T-helper 17 cell (primary cell): ENCODE measurements at places on chromosomes 13 and 19. TPM values are rescaled to one million over a fixed set of nuclear protein-coding genes. Genes with fewer than 3 reads are reported as not detected.

GRCh38 chr13:97388373-97388772, 45.6 kb upstream of the RAP2A start:
- no peak for DNase-seq

GRCh38 chr13:32897296-32897695, 118.9 kb upstream of the KL start:
- no peak for DNase-seq

- DNase-seq, result no peak
Measured at GRCh38 chr19:30864391-30865215, 484.6 kb downstream of the TSHZ3 start.

DNA sequence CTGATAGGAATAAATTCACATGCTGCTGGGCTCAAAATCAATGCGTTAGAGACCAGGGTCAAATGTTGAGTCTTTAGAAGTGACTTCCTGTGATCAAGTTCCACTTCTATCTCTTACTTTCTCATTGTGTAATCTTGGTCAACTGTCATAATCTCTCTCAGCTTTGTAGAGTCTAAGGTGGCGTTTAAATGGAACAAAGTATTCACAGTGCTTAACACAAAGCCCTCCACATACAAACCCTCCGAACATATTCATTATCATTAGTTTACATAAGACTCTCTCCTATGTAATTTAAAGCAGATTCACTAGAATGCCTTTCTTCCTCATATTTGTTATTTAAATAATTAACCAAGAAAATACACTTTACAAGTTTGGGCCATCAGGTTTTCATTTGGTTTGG, 1044.1 kb downstream of the EFNB2 start:
- DNase-seq, result no peak

- DNase-seq, result no peak
Measured at GRCh38 chr13:42762917-42763316, 18.5 kb upstream of the FAM216B start.

GRCh38 chr13:97933776-97934175, 19.7 kb upstream of the IPO5 start:
- no peak for DNase-seq

GRCh38 chr13:110221406-110222117, 85.4 kb downstream of the COL4A1 start:
- no peak for DNase-seq

- DNase-seq, result no peak
Measured at GRCh38 chr13:80313668-80314256, 27.2 kb downstream of the SPRY2 start.

DNA sequence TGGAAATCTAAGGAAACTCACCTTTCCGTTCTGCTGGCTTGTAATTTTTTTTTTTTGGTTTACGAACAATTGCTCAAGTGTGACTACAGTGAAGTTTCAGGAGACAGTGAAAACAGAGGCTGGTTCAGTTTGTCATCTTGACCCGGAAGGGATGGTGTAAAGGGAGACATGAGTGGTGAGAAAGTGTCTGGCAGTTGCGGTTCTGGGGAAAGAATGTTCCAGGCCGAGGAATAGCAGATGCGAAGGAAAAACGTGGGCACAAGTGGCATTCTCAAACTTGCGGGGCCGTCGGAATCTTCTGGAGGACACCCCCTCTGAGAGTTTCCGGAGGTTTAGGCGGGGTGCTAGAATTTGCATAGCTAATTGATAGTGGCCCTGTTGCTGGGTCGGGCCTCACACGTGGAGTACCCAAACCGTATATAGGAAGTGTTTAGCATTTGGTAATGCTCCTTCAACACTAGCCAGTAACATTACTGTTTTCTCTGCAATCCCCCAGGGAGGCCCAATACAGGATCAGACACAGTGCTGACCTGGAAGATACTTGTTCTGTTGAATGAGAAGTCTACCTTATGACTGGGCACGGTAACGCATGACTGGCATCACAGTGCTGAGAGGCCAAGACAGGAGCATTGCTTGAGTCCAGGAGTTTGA, 2.8 kb upstream of the TNFSF9 start:
- no peak for DNase-seq

DNA sequence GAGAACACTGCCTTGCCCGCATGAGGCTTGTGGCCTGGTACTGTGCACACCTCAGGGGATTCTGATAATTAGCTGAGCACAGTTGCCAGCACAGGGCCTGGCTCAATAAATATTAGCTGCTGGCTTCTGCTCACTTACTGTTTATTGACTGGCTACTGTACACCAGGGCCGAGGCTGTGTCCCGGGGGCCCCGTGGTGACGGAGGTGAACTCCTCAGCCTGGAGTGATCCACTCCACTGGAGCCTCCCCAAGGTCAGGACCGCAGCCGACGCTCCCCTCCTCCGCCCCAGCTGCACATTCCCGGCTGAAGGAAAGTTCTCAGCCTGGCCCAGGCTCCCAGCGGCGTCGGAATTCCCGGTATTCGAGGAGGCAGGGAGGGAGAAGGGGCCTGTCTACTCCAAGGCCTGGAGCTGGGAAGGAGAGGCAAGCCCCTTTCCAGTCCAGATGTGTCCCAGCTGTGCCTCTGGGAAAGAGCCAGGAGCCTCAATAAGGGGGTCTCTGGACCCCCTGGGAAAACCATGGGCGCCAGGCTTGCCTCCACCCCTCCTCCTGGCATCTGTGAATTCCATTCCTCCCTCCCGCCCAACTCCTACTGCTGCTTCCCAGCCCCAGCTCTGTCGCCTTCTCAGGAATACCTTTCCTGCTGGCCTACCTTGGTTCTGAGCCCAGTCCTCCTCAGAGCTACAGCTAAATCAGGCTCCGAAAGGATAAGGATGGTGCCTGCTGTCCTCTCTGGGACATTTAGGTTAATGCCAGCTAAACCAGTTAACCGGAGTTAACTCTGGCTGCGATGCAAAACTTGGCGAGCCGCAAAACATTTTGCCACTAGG, 7.3 kb downstream of the RPS16 start:
- DNase-seq, result no peak

DNA sequence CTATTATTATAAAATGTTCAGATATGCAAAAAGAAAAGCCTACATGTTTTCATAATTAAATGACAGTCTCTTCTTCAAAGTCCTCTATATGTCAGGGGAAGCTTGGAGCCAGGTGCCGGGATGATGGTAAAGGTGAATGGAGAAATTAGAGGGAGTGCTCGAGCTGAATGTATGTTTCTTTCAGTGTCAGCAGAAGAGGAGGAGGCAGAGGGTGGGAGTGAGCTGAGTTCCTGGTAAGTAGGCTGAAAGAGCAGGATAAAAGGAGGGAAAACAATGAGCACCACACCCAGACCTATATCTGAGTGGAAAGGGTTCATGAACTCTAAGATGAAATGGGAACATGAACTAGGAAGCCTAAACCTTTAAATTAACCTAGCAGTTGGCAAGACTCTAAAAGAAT, 307.6 kb upstream of the NBEA start:
- no peak for DNase-seq

DNA sequence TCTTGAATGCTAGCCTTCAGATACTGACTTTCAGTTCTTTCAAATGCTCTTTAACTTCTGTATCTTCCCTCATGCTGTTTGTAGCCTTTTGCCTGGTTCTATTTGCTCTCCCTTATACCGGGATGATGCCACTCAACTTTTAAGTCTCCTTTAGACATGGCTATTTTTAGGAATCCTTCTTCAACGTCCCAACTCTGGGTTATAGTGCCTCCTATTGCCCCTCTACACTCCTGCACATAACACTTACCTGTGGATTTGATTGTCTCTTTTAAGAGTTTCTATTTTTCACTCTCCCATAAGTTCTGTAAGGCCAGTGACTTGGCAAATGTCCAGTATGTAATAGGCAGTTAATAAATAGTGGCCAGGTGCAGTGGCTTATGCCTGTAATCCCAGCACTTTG, 343.0 kb downstream of the KLF5 start:
- no peak for DNase-seq

DNA sequence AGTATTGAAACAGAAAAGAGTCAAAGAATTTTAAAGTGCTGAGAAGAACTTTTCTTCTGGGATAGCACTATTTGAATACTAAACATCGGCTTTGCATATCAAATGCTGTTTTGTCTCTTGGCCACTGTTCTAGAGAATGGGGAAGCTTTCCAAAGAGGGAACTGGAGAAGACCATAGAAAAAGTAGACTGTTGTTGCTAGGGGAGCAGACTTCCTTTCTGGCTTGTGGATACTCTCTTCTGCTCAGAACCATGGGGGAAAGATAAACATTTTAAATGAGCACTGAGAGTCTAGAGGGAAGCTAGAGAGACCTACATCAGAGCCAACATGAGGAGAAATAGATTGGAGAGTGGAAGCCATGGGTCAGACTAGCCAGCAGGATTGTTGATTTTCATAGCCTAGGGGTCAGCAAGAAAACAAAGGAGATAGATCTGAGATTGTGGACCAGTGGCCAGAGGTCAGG, 315.7 kb downstream of the KCTD12 start:
- no peak for DNase-seq

- no peak for DNase-seq
Measured at GRCh38 chr13:33931397-33932311, 113.7 kb downstream of the RFC3 start.

GRCh38 chr13:95524264-95524901, 28.1 kb upstream of the CLDN10 start:
- DNase-seq, result no peak

DNA sequence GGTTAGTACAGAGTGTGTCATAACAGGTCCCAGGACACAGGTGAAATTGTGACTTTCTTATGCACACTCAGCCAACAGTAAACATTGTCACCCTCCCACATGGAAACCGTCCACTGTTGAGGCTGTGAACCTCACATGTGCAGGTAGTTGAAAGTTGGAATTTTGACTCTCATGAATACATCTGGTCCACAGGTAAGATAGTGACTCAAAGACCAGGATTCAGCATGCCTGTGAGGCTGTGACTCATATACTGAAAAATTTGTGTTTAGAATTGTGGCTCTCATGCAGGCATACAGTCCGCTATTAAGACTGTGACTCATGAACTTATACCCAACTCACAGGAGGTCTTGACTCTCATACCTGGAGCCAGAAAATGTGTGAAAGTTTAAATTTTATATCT, 67.8 kb downstream of the ZNF728 start:
- DNase-seq, result no peak

DNA sequence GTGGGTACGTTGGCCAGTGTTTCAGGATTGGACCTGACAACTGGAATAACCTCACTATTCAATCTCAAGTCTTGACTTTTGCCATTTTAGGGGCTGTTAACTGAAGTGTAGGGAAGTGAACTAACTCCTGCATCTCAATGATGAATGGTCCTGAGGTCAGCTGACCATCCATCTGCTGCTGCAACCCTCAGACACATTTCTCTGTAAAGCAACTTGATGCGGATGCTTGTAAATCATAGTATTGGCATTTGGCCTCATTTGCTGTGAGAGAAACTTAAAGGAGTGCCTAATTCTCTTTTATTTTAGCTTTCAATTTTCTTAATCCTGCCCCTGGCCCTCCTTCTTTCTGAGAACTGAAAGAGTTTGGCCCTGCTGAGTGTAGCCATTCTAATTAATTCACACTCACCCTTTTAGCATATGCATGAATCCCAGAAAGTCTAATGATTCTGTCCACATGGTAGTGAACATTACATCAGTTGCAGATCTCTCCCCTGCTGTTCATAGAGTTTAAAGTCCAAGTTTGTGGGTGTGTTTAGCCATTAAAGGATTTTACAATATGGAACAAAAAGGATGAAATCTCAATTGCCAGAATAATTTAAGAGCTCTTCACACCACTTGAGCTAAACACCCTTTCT, 1531.4 kb upstream of the SLC10A2 start:
- no peak for DNase-seq

DNA sequence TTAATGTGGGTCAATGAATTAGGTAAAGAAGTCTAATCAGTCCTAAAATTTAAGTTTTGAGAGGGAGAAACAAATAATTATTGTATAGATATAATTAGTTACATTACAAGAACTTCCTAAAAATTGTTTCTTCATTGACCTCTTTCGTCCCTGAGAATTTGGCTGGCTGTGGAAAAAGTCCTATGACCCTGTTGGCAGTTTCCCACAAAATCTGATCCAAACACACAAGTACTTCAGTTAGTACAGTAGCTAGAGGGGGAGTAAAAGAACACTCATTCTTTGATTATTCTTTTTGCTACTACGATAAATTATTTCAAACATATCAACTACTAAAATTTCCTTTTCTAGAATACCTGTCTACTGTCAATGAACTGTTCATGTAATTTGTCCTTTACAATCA, 11.3 kb downstream of the POSTN start:
- no peak for DNase-seq

DNA sequence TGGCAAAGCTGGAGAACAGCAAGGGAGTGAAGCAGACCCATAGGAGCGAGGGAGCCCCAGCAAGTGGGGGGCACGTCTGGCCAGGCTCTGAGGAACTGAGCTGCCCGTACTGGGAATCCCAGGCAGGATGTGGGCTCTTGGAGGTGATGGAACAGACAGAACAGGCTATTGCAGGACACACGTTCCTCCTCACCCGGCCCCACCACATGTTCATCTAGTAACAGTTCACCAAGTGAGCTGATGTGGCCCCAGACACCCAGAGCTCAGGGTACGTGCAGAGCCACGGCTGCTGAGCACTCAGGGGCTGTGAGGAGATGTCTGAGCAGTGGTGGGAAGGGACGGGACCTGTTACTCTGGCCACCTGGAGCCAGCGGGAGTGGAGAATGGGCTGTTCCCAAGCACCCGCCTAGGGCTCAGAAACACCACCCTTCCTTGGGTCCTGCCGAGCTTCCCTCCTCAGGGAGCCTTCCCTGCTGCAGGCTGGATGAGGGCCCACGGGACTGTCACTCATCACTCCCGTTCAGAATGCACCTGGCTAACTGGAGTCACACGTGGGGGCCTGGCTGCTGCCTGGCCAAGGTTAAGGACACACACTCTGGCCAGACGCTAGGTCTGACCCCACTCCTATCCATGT, 18.4 kb downstream of the ELL start:
- no peak for DNase-seq

DNA sequence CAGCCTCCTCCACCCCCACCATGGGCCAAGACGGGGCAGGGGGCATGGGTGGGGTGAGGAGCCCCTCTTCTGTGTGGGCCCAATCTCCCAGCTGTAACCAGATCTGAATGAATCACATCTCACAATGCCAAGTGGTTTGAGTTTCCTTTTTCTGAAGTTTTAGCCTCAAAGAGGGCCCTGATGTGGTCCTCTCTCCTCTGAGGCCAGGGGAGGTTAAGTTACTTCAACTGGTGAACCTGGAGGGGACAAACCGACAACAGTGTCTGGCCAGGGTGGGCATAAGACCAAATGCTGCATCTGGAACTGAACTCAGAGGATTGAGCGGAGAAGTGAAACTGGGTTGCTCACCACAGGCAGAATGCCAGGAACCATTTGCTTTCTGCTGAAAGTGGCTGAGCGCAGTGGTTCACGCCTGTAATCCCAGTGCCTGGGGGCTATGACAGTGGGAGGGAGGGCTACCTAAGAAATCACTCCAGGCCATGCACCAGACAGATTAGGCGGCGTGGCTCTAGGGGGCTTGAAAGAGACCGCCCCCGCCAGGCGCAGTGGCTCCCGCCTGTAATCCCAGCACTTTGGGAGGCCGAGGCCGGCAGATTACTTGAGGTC, 15.4 kb upstream of the IRGC start:
- no peak for DNase-seq

- no peak for DNase-seq
Measured at GRCh38 chr13:46178143-46178542, 3.8 kb downstream of the LCP1 start.

Gene AMH
- total RNA-seq, result 2.7 TPM

Gene GRIK5
- total RNA-seq, result 0.42 TPM

Gene CYP4F2
- total RNA-seq, result not detected

Gene EFNA2
- total RNA-seq, result not detected

Gene ZNF888
- total RNA-seq, result 4.4 TPM

Gene LSR
- 44.5 TPM for total RNA-seq

Gene HMG20B
- total RNA-seq, result 34.0 TPM

Gene LRRC4B
- not detected for total RNA-seq

Gene CDX2
- total RNA-seq, result not detected

Gene ZNF560
- total RNA-seq, result not detected

Gene POU4F1
- total RNA-seq, result 0.18 TPM

Gene FCAR
- total RNA-seq, result 0.70 TPM
